ENCODE measurements at places on chromosomes 12 and 14.

DNA sequence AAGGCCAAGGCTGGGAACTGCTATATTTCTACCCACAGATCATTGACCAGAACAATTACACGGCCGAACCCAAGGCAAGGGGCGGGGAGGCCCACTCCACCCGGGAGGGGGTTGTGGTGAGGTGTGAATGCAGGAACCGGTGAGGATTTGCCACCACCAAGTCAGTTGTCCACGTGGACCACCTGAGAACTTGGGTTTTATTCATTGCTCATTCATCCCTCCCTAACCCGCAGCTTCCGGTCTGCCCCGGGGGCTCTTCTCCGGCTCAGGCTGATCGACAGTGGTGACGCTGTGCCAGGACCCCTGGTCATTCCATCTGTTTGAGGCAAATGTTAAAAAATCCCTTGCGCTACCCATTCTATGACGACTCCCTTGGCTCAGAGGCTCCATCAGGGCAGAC lies 127.7 kb upstream of the RTL1 start:
- DNase-seq, result no peak

DNA sequence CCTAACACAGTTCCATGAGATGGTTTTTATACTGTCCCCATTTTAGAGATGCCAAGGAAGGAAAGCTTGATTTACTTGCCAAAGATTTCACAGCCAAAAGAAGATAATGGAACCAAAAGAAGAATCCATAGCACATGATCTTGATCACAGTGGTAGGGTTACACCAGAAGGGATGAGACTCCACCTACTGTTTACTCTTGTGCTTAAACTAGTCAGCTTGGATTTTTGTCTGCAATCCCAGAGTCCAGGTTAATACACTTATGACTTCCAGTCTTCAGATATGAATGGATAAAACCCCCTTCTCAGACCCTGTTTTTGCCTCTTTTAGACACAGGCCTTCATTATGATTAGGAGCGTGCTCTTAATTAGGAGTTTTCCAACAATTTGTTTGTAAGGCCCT lies 454.2 kb downstream of the AEBP2 start:
- no peak for DNase-seq

DNA sequence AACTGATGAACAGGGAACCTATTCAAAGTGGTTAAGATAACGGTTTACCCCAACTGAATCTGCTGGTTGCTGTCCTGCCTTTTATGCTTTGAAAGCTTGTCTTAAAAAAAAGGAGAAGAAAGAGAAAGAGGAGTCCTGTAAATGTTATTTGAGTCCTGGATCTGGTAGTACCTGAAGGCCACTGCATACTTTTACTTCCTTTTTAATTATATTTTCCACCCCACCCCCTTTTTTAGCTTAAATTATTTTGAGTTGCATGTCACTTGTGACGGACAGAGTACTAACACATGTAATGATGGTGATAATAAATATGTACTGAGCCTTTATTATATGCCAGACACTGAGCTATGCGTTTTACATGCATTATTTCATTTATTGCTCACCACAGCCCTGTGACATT lies 2.5 kb upstream of the AMIGO2 start:
- no peak for DNase-seq

GRCh38 chr14:20986811-20987210 lies 3.0 kb upstream of the METTL17 start:
- DNase-seq, result peak; percentile 77

DNA sequence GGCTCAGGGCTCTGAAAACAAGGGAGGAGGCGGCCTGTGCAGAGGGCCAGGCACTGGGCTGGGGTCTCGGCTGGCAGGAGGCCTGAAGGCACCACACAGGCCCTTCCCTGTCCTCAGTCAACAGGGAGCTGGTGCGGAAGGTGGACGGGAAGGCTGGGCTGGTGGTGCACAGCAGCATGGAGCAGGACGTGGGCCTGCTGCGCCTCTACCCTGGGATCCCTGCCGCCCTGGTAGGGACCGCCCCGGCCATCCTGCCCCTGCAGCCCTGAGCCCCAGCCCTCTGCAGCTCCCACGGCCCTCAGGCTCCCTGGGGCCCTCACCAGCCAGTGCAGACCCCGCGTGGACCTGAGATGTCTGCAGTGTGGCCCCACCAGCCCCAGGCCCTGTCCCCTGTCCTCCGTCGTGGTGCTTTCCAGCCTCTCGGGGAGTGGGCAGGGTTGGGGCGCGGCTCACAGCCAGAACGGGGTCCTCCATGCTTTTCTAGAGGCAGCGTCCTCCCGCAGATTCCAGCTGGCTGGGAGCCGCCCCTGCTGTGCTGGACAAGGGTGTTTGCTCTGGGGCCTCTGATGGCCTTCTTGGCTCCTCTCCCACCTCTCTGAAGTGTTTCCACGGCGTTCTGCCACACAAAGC lies 18.1 kb downstream of the ASPG start:
- no peak for DNase-seq

- no peak for DNase-seq
Measured at GRCh38 chr14:56328021-56328420, 209.8 kb downstream of the PELI2 start.

DNA sequence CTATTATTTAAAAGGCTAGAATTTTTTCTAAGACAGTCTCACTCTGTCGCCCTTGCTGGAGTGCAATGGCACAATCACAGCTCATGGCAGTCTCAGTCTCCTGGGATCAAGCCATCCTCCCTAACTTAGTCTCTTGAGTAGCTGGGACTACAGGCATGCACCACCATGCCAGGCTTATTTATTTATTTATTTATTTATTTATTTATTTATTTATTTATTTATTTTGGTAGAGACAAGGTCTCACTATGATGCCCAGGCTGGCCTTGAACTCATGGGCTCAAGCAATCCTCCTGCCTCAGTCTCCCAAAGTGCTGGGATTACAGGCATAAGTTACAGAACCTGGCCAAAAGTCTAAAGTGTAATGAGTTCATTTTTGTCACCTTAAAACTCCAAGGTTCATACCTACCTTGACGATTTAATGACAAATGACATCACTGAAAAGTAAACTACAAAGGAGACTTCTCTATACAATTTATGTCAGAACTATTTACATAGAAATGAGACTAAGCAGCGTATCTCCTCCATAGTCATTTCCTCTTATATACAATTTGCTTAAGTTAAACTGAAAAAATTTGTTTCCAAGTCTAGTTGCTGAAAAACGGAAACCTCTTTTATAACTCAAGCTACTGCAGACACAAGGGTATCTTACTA lies 78.2 kb downstream of the EPS8 start:
- DNase-seq, result no peak

- no peak for DNase-seq
Measured at GRCh38 chr14:89085231-89085731, 260.8 kb downstream of the TTC8 start.

GRCh38 chr12:19683178-19683927 lies 244.1 kb downstream of the AEBP2 start:
- DNase-seq, result peak; percentile 14

GRCh38 chr14:55339770-55340169 lies 68.5 kb downstream of the FBXO34 start:
- DNase-seq, result no peak

DNA sequence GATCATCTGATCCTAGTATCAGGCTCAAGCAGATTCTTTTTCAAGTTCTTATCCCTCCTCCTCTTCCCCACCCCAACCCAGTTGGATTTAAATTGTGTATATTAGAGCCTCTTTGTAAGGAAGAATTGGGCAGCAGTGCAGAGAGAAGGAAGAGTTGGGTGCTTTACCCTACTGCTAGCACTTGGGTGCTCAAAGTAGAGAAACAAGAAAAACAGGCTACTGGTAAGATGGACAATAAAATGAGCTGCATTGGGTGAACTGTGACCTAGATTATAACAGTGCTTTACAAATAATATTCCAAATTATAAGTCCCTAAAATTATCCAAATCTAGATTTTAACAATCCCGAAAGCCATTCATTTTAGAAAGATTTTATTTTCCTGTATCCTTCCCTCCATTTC lies 363.4 kb upstream of the GARIN6 start:
- DNase-seq, result no peak

DNA sequence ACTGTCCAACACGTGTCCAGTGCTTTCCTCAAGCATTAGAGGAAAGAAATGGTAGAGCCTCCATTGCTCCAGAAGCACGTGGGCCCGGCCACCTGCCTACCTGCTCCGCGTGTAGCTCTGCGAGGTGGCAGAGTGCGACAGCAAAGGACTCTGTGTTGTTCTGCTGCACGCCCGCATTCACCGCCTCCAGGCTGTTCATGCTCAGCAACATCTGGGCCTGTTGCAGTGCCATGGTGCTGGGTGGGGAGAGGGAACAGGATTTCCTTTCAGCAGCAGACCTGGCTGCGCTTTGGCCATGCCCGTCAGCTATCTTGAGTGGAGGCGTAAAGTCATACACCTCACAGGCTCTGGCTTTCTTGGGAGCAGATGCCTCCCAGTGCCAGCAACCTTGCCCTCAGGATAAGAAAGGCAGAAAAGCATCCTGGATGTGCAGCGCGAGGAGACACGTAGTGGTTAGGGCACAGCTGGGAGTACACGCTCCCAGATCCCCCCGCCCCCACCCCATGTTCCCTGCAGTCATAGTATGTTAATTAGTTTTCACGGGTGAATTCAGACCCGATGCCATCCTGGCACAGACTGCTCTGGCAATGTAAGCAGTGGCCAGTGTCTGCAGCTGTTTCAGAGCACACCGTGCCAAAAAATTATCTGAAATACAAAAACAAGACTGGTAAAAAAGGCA lies 25.1 kb downstream of the ANAPC5 start:
- DNase-seq, result no peak

GRCh38 chr14:90487031-90487430 lies 90.2 kb downstream of the CALM1 start:
- DNase-seq, result no peak

DNA sequence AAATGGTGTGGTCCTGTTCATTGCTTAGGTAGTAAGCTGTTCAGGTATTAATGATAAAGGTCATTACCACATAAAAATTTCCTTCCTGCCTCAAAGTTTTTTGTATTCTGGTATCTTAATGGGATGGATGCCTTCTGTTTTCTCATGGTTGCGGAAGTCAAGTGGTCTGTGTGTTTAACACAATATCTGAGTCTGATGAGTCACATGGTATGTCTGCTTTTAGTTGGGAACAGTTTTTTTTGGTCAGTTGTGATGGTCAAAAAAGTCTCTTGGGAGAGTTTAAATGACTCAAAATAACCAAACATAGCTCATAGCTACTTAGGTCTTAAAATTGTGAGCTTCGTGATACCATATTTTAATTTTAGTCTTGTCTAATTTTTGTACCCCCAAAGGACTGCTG lies 40.7 kb downstream of the STK38L start:
- DNase-seq, result no peak

GRCh38 chr12:102568276-102568675 lies 87.9 kb upstream of the IGF1 start:
- DNase-seq, result no peak

DNA sequence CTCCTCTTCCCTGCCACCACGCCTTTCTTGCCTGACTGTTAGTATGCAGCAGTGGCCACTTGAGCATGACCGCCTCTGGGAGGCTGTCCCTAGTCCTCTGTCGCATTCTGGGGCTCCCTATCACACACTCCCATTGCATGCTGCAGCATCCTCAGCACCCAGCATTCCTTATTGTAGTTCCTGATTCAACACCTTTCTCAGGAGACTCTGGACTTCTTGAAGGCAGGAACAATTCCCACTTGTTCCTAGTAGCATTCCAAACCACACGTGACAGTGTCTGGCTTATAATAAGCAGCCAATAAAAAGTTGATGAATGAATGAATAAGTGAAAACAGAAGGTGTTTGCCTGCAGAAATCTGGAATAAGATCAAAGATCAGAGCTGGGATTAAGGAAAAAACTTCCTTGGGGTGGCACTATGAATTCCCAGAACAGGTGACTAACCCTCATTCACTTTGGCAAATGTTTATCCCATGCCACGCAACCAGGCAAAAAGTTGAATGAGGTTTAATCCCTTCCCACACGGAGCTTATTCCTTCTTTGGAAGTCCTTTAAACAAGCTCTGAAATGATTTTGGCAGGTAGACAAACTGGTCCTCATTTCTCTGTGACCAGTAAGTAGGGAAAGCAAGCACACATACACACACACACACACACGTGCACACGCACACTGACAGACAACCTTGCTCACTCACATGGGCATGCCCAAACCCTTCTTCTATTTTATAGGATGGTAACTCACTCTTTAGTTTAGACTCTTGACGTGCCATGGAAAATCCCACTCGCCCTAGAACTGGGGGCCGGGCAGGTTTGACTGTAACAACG lies 26.5 kb downstream of the NTF3 start:
- DNase-seq, result no peak

DNA sequence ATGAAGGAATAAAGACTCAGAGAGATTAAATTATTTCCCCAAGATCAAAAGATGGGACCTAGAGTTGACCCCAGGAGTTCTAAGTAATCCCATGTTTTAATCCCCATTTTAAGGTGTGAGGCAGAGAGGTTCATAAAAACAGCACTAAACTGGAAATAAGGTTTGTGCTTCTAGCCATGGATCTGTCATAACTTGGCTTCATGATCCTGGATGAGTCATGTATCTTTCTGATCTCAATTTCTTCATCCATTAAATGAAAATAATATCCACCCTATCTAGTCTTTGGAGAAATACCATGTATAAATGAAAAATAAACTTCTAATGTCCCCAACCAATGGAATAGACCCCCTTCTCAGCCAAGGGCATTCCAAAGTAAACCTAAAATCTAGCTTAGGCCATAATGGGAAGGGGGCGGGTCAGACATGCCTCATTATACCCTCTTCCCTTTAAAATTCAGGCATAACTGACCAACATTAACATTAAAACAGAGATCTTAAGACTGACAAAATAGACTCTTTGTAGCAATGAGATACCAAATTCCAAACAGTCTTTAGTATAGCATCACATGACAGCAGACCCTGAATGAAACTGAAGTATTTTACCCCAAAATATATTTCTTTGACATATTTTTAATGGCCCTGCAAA lies 47.8 kb downstream of the SLC41A2 start:
- no peak for DNase-seq

DNA sequence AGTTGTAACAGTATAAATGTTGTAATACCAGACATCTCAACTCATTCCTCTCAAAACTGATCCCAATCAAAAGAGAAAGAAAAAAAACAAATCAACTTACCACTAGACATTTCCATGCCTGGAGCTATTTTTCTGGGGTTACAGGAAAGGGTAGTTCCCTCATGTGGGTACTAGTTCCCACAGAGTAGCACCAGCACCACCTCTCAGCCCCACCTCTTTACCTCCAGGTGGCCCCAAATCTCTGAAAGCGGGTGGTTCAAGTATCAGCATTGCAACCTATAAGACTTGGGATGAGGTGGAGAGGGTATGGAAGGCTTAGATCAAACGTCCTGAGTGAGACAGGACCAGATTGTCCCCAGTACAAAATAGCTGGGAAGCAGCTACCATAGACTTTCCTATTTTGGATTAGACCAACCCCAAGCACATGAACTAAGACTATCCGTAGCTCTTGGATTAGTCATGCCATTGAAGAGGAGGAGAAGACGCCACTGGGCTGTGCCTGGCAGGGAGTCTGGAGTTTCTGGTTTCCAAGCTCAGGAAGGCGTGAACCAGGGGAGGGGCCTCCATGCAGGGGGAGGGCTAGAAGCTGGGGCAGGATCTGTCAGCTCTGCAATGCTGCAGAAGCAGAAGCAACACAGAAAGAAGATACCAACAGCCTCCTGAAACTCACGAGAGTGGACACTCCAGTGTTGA lies at the start of gene SLC39A2:
SLC39A2 (plus strand) TSS at position 620 of the 693 bp plus-strand sequence. CDS start 154 bp downstream, outside the sequence.
- DNase-seq, result peak; percentile 58

GRCh38 chr12:102964872-102965271 lies 7.4 kb downstream of the ASCL1 start:
- no peak for DNase-seq
